Dermis microvascular lymphatic vessel endothelial cell (primary cell): ENCODE measurements at places on chromosomes 6 and 20. TPM values are rescaled to one million over a fixed set of nuclear protein-coding genes. Genes with fewer than 3 reads are reported as not detected.

Gene FRK
- total RNA-seq = under 0.01 and 0.13 TPM in 2 replicates

Gene LY6G6F
- total RNA-seq = not detected in 2 replicates

Gene KCNK16
- not detected in 2 replicates for total RNA-seq

Gene SMIM8
- total RNA-seq = 2.2 and 2.5 TPM in 2 replicates

Gene FOXA2
- total RNA-seq = not detected in 2 replicates

Gene PSORS1C1
- 3.7 and 3.8 TPM in 2 replicates for total RNA-seq

Gene PDYN
- total RNA-seq = not detected in 2 replicates

Gene PTCHD4
- 12.5 and 13.3 TPM in 2 replicates for total RNA-seq

Gene DYNLRB1
- total RNA-seq = 51.5 and 58.9 TPM in 2 replicates

Gene HLA-DQA2
- total RNA-seq = not detected in 2 replicates

Gene WFDC12
- total RNA-seq = not detected in 2 replicates

Gene TFAP2C
- total RNA-seq = not detected in 2 replicates

Gene CEP162
- 2.9 and 3.6 TPM in 2 replicates for total RNA-seq

Gene TOX2
- 0.77 and 1.0 TPM in 2 replicates for total RNA-seq

Gene SALL4
- 0.26 and 0.63 TPM in 2 replicates for total RNA-seq

Gene HLA-DMA
- 0.63 and 1.2 TPM in 2 replicates for total RNA-seq

Gene ZNF334
- 0.13 and 0.76 TPM in 2 replicates for total RNA-seq
